ENCODE measurements at places on chromosomes 1 and 21.
A peak's percentile ranks its signal among the peaks of the same experiment; 100 is the strongest.

DNA sequence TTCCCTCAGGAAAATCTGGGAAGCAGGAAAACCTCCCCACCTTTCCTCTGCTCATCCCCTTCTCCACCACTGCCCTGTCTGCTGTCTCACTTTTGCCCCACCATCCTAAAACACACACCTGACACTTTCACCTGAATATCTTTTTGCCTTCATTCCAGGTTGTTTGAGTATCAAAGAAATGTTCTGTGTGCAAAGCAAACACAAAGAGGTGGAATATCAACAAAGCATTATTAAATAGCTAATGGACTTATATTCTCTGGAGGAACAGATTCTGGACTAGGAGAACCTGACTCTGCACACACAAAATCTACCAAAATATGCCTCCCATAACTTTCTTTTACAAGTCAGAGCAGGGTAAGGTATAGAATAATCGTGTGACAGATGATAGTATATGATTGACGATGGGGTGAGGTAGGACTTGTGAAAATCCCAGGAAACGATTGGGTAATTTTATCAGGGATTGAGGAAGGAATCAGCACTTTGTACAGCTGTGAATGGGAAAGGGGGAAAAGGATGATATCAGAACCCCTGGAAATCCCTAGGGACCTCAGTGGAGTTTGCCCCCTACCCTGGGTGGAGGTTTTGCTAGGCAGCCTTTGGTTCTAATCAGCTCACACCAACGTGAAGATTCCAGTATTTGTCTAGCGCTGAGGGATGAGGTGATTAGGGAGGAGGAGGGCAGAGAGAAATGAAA is 87.7 kb downstream of the PROX1 start:
- no peak for DNase-seq

GRCh38 chr1:118954301-118954905 is 33.7 kb downstream of the TBX15 start:
- DNase-seq: no peak

- no peak for DNase-seq
Measured at GRCh38 chr1:115643225-115643624, 1.5 kb downstream of the VANGL1 start.

- DNase-seq: no peak
Measured at GRCh38 chr1:187396226-187396625, 567.5 kb downstream of the PLA2G4A start.

GRCh38 chr21:46474382-46474781 is 15.7 kb downstream of the DIP2A start:
- no peak for DNase-seq

DNA sequence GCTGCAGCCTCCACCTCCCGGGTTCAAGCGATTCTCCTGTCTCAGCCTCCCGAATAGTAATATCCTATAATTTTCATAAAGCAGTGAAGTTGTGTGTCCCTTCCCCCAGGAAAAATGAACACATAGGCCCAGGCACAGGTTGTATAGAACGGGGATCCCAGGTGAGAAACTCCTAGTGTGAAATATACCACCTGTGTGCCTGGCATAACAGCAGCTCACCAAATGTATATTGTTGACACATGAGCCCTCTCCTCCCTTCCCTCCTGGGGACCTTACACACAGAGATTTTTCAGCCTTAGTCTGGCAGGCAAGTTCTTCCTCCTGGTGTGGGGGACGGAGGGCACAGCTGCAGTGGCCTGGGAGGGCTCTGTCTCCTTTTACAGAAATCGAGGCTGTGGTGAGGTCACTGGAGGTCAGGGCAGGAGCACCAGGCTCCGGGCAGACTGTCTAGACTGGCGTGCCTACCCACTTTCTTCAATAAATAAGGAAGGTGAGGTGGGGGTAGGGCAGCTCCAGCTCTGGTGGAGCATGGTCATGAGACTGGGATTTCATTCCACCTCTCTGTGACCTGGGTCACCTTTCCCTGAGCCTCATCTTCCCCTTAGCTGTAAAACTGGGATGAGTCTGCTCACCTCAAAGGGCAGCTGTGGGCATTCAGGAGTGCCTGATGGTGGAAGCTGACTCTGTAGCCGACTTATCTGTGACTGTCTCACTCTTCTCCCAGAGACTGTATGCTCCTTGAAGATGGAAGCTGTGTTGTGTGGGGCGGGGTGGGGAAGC is 14.3 kb downstream of the RCC1 start:
- no peak for DNase-seq

GRCh38 chr21:14557413-14557812 is 11.3 kb upstream of the SAMSN1 start:
- no peak for DNase-seq

GRCh38 chr1:59814180-59814900 is 409 bp upstream of the HOOK1 start:
- peak; percentile 70 for DNase-seq

DNA sequence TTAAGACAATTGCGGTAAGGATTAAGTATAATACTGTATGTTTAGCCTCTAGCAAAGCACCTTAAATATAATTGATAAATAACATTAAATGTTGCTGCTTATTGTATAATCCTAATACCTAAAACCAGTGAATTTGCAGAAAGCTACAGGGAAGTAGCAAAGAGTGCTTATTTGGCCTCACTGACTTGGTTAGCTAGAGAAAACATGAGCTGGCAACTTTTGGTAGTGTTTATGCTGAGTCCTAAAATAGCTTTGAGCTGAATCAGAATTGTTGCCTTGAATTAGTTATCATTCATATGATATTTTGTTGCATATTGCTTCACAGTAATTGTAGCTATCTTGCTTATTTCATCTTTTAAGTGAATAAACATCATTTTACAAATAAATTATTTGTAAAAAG is 3.5 kb downstream of the TRIM67 start:
- no peak for DNase-seq

DNA sequence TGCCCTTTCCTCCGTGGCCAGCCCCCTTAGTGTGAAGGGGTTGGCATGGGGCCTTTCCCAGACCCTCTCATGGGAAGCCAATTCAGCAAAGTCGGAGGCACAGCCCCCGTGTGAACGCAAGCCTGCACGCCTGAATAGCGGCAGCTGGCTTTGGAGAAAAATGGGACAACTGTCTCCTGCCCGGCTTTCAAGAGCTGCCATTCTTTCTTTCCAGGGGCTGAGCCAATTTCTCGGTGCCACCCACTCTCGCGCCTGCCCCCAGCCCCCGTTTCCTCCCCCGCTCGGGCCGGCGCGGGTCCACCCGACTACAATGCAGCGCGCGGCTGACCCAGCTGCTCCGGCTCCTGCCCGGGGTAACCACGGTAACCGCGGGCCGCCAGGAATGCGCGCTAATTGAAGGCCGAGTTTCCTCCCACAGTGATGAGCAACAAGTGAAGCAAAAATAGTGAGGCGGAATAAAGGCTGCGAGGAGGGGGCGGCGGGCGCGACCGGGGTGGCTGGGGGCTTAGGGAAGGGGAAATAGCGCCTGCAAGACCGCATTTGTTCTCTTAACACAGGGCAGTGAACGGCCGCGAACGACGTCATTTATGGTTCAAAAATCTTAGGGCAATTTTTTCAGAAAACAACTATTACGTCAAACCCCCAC is 27.8 kb downstream of the ILDR2 start:
- no peak for DNase-seq

- DNase-seq: no peak
Measured at GRCh38 chr1:39255222-39255621, 50.7 kb downstream of the MACF1 start.

DNA sequence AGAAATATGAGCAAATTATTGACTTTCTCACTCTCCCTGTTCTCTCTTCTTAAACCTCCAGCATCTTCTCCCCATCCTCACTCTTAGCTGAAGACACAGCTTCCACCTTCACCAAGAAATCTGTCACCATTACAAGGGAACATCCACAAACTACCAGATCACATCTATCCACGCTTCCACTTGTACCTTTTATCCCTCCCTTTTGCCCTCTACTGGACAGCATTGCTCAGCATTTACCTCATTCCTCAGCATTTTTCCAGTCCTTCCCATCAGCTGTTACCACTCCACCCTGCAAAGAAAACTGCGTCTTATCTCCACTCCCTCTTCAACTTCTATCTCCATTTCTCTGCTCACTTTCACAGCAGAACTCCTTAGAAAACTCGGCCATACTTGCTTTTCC is 42.6 kb downstream of the KCNJ6 start:
- no peak for DNase-seq

- no peak for DNase-seq
Measured at GRCh38 chr1:222618880-222619596, 1.1 kb downstream of the MIA3 start.

DNA sequence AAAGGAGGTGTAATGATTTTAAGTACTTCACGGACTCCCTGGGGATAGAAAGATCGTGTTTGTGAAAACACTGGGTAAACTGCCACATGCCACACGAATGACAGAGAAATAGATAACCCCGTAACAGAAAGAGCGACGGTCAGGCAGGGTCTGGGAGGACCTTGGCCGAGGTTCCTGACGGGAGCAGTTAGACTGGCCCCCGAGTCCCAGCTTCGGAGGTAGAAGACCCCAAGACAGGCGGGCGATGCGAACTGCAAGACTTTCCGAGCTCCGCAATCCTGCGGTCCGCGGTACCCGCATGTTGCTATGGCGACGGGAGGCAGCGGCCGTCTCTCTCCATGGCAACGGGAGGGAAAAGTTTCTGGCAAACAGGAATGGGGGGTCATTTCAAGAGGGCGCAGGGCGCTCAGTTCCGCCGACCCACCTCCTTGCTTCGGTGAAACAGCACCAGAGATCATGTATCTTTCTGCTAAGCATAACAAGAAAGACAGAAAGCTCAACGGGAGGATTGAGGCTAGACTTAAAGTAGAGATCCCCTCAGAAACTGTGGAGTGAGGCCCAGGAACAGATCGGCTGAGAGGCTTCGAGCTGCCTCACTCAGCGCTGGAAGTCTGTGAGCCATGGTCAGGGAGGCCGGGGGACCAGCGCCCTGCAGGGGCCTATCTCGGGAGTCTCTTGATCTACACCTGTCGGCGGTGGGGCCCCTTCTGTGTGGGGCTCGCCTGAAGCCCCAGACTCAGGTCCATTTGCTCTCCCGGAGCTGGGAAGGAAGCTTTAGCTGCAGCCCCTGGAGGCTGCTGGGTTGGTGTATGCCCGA is 685 bp upstream of the SYT6 start:
- DNase-seq: no peak

- DNase-seq: no peak
Measured at GRCh38 chr21:33229099-33229783, 497 bp upstream of the IFNAR2 start.

GRCh38 chr1:40381268-40382107 is 8.0 kb downstream of the SMAP2 start:
- no peak for DNase-seq

DNA sequence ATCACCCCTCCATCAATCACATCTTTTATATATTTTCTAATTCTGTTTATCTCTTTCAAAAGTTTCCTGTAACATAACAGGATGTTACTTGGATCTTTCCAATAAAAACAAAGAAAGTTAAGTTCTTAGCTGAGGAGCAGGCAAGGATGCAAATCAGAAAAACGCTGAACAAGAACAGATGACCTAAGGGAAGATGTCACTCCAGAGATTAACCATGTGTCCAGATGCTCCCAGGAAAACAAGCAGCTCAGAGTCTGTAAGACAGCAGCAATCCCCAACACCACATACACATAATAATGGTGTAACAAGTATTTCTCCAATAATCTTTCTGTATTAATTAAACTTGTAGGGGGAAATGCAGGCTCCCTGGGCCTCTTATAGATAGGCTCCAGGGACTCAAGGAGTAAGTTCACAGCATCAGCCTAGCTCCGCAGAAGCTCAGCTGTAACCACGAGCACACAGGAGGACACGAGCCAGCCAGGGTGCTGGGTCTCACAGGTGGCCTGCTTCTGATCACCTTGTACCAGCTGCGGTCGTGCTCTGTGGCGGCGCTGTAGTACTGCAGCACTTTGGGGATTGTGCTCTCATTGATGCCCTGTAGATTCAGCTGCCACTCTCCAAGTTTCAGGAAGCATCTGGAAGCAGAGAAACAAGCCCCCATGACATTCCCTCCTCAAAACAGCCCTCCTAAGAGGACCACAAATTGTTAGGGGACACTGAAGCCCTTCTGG is 33.1 kb upstream of the EXOSC10 start:
- no peak for DNase-seq

DNA sequence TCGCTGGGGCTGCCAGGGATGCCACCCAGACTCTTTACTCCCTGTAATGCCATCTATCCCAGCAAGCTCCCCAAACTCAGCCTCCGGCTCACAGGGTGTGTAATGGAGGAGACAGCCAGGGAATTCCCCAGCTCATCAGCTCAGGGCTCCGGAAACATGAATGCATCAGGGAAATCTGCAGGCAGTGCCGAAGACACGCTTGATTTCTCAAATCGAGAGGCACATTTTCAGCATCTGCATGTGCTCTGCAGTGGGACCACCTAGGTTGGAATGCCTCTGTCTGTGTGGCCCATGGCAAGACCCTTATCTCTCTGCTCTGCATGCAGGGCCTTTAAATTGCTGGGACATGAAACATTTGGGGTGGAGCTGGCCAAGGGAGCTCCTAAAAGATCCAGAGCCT is 170.1 kb downstream of the TRABD2B start:
- DNase-seq: no peak

DNA sequence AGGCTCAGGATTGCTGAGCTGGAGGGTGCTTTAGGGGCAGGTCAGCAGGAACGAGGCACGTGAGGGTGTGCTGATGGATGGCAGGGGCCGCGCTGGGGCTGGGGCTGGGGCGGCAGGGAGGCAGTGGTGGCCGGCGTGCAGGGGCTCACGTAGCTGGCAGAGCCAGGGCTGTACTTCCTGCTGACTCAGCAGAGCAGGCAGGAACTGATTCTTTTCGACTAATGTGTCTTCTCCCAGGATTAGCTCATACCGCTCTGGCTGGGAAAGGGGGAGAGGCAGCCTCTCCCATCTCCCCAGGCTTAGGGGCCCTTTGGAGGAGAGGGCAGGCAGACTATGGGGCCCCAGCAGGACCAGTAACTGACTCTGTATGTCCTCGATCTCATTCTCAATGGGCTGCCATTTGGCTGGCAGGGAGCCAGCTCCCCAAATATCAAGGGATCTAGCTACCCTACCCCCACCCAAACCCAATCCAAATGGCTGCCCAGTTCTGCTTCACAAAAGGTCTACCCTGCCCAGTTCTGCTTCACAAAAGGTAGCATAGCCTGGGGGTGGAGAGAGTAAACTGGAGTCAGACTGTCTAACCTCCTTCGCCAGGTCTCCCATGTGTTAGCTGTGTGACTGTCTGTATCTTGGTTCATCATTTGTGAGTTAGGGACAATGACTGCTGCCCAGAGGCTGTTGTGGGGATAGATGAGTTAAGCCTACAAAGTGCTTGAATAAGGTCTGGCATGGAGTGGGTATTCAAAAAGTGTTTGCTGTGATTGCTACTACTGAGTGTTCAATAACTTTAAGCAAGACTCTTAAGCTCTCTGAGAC is 100.1 kb upstream of the SLC2A1 start:
- no peak for DNase-seq

DNA sequence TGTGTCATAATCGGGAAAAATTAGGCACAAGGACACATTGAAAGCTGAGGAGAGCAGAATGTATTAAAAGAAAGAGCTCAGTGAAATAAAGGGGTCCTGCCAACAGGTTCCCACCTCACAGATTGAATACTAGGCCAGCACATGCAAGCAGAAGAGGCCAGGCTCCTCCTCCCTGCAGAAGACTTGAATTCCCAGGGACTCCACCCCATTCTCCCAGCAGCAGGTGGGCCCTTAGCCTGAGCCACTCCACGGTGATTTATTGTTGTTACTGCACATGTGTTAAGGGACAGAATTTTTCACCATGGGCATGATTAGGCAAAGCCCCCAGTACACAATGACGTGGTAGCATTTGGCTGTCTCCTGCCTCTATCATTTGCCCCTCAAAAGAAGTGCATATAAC is 1844.7 kb downstream of the NCAM2 start:
- no peak for DNase-seq

Data from stimulated activated CD8-positive, alpha-beta memory T cell treated with anti-CD3 and anti-CD28 coated beads, Interleukin-15, amount 100 ng/mL, for 48 hours (primary cell).